DND-41 (cell line): ENCODE measurements at places on chromosomes 3 and 15.

GRCh38 chr3:14244521-14245247 is 66.1 kb downstream of the LSM3 start:
- no peaks in the 10 kb centered on the region for H3K4me1 ChIP-seq
- no peak for DNase-seq
- H3K27me3 ChIP-seq: peaks cover 11% of the 10 kb centered on the region
- H3K4me3 ChIP-seq: no peak overlapping the region
- H3K27ac ChIP-seq: no peak overlapping the region

DNA sequence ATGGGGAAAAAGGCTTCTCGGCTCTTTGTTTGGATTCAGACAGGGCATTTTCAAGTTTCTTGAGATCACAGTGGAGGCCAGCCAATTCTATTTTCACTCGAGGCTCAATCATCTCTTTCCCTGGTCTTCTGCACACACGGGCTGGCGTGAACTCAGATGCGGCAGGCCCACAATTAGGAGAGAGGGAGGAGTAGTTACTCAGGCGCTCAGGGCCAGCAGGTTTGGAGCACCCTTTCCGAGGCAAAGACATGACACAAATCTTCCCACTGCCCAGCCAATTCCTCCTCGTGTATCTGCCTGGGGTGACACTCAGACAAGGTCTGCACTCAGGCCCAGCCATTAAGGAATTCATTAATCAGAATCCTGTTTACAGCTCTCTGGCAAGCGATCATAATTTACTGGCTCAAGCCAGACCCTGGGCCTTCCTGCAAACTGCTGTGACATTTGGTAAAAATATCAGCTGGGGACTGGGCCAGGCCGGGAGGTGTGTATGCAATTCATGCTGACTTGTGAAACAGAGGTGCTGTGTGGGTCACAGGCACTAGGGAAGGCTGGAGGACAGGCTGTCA is 68.1 kb upstream of the TLE3 start:
- no peaks in the 10 kb centered on the region for H3K36me3 ChIP-seq
- no peaks in the 10 kb centered on the region for H3K4me1 ChIP-seq
- no peak for DNase-seq
- H3K27me3 ChIP-seq: no peaks in the 10 kb centered on the region

DNA sequence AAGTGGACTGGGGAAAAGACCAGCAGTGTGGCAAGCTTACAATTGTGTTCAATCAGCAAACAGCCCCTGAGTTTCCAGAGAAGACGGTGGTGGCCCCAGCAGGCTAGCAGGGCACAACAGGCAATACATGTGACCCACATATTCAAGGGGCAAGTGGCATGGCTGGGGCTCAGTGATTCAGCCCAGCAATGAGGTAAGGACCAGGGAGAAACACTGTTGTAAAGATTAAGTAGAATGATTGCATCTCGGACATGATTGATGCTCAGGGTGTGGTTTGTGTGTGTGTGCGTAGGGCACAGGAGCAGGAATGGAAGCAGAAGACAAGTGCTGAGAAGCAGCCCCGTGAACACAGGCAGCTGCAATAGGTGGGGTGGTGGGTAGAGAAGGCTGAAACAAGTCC is 37.9 kb downstream of the KLHL6 start:
- H3K36me3 ChIP-seq: peaks cover 18% of the 10 kb centered on the region; the same call in 1 of the 2 replicates
- H3K27ac ChIP-seq: no peak overlapping the region
- peaks cover 22% of the 10 kb centered on the region for H3K4me1 ChIP-seq
- H3K4me3 ChIP-seq: no peak overlapping the region
- no peak for DNase-seq

- H3K27me3 ChIP-seq: no peaks in the 10 kb centered on the region
- H3K36me3 ChIP-seq: no peaks in the 10 kb centered on the region
- no peak for DNase-seq
- no peak overlapping the region for H3K4me3 ChIP-seq
- no peak overlapping the region for H3K27ac ChIP-seq
These were observed 65.6 kb upstream of the HEG1 start for GRCh38 chr3:125121246-125122010.

GRCh38 chr3:169751875-169752274 is 13.0 kb downstream of the TERC start:
- peaks cover 21% of the 10 kb centered on the region for H3K27me3 ChIP-seq
- no peak overlapping the region for H3K4me3 ChIP-seq
- no peak overlapping the region for H3K27ac ChIP-seq
- H3K4me1 ChIP-seq: no peaks in the 10 kb centered on the region

DNA sequence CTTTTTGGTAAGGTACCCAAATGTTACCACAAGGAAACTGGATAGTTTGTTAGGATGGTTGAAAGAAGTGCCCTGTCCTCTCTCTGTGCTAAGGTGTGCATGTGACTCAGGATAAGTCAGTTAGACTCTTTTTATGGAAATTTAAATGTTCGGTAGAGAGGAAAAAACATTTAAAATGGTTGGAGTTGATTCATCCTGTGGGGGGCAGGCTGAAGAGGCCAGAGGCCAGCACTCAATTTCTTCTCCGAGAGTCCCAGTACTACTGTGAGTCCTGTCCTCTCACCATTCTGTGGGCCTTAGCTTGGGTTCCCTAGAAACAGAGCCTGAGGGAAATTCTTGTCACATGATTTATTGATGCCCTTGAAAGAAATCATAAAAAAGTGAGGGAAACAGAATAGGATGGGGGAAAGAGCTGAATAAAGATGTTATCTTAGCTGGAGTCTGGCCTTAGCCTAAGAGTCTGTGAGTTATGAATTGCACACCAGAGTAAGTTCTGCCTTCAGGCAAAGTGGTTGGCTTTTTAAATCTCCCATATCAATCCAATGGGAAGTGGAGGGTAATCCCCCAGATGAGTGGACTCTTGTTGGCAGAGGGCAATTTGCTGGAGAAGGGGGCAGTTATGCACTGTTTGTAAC is 106.5 kb upstream of the GALNT15 start:
- no peak for DNase-seq
- H3K36me3 ChIP-seq: no peaks in the 10 kb centered on the region
- H3K4me3 ChIP-seq: no peak overlapping the region
- H3K4me1 ChIP-seq: 0 out of 2 replicates have a peak, but pooled peaks cover 2% of the 10 kb centered on the region
- no peak overlapping the region for H3K27ac ChIP-seq
- peaks cover 12% of the 10 kb centered on the region for H3K27me3 ChIP-seq

DNA sequence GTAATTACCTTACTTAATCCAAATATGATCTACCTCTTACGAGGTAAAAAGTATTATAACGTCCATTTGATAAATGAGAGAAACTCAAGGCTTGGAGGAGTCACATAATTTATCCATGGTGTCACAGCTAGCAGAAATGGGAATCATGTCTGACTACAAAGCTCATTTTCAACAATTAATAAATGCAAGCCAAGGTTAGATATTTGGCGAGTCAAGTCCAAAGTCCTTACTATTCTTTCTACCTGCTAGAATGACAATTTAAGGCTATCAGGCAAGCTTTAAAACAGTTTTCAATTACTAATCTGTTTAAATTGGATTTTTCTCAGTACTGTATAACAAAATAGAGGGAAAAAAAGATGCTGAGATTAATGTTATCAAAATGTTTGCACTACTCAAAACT is 68.6 kb downstream of the DLG1 start:
- H3K27me3 ChIP-seq: no peaks in the 10 kb centered on the region
- DNase-seq: no peak
- H3K36me3 ChIP-seq: peaks cover 7% of the 10 kb centered on the region; the same call in 1 of the 2 replicates
- H3K4me3 ChIP-seq: no peak overlapping the region
- H3K4me1 ChIP-seq: no peaks in the 10 kb centered on the region
- H3K27ac ChIP-seq: no peak overlapping the region

DNA sequence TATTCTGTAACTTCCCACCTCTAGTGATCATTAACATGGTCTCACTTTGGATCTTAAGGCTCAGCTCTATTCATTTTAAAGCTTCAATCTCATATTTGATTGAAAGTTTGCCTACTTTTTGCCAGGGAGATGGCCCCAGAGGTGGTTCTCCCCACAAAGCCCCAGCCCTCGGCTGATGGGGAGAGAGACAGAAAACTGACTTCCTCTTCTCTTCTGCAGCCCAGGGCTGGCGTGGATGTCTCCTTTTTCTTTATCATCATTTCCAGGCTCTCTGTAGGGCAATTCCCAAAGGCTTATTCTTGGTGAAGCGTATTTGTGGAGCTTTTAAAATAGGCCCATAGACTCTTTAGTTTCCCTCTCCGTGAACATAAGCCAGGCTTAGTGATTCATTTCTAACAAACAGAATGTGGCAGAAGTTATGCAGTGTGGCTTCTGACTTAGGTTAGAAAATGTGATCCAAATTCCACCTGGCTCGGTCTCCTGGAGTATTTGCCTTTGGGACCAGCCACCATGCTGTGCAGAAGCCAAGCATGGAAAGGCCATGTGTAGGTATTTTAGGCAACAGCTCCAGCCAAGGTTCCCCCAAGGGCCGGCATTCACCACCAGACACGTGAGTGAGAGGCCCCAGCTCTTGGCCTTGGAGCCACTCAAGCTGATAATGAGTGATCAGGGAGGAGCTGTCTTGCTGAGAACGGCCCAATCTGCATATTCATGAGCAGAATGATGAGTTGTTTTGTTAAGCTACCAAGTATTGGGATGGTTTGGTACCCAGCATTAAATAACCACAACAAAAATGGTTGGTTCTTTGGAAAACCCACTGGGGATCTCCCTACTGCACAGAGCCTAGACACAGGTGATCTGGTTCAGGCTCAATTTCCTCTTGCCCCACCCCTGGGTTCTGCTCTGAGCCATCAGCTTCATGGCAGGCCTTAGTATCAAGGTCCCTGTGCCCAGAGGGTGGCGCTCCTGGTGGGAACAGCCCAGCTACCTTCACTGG is 353.2 kb upstream of the PROK2 start:
- no peak overlapping the region for H3K27ac ChIP-seq
- H3K27me3 ChIP-seq: no peaks in the 10 kb centered on the region

GRCh38 chr3:81425198-81425868 is 336.1 kb downstream of the GBE1 start:
- no peaks in the 10 kb centered on the region for H3K4me1 ChIP-seq
- H3K36me3 ChIP-seq: no peaks in the 10 kb centered on the region
- H3K27me3 ChIP-seq: no peaks in the 10 kb centered on the region
- H3K4me3 ChIP-seq: no peak overlapping the region

DNA sequence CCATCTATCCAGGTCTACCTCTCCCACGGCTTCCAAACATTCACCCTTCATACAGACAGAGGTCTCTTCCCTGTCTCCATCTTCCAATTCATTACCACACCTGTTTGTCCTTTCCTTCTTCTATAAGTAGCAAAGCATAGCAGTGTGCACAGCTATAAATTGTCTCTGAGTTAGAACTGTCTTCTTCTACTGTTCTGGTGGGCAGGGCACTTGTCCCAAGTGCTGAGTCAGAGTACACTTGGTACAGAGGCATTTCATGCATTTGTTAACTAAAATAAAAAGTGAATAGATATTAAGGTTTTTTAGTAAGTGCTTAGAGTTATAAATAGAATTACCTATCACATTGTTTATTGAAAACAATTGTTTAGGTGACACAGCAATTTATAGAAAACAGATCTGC is 150.1 kb upstream of the CCDC54 start:
- H3K36me3 ChIP-seq: no peaks in the 10 kb centered on the region
- DNase-seq: no peak
- H3K27me3 ChIP-seq: no peaks in the 10 kb centered on the region
- no peaks in the 10 kb centered on the region for H3K4me1 ChIP-seq
